Stimulated activated CD4-positive, alpha-beta T cell treated with anti-CD3 and anti-CD28 coated beads, Interleukin-15, amount 100 ng/mL, for 48 hours (primary cell): ENCODE measurements at places on chromosomes 7 and 10.

DNA sequence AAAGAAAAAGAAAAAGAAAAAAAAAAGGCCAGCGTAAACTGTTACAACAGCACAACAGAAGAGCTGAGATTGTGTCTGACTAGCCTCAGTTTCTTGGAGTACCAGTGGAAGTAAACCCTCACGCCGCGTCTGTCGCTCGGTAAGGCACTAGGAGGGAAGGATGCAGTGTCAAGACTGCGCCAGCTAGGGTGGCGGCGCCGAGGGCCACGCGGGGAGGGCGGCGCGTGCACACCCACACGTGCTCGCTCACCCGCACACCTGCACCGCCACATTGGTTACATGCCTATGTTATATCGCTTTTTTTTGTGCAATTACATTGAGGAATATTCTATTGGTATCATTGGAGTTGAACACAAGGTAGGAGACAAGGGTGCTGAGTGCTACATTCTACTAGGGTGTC, 48.2 kb downstream of the CLEC2L start:
- DNase-seq: no peak

GRCh38 chr7:27116031-27116961, 13.8 kb upstream of the HOXA2 start:
- no peak for DNase-seq

DNA sequence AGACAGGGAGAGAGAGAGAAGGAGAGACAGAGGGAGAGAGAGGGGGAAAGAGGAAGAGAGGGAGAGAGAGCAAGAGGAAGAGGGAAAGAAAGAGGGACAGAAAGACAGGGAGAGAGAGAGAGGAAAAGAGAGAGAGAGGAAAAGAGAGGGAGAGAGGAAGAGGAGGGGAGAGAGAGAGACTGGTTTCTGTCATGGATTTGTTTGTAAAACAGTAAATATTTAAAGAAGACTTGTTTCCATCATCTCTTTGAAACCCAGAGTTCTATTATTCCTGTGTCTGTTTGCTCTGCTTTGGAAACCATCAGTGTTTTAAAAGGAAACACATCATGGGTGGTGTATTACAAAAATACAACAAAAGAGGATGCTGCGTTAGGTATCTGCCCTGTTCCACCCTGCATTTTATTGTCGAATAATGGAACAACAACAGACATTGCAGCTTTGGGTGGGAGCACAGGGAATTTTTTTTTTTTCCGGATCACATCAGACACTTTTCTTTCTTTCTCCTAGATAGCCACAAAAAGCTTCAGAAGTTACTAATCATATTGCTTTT, 150.7 kb upstream of the RSU1 start:
- DNase-seq: no peak

DNA sequence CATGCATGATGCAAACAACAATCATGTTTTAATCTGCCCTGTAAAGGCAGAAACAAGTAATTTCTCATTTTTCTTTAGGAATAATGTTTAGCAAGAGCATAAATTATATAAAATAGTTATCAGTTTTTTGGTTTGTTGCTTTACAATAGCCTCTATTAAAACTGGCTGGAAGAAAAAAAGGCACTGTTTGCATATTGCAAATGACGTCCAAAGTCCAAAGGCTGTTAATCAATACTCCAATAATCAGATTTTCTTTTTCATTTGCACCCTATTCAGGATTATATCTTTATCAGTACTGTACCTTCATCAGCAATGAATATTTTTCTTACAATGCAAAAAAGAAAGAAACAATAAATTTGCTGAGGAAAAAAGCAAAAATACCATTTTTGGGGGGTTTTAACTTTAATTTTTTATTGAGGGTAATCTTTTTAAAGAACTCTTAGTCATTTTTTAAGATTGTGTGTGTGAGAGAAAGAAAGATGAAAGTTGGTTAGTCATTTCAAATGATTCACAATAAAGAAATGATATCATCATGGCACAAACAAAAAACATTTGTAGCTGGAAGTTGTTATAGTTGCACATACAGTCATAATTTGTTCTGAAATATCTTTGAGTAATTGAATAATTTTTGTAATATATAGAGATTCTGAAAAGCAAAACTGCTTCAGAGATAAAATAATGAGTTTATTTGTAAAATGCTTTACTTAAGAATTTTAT, 44.4 kb upstream of the AKR1C2 start:
- no peak for DNase-seq

DNA sequence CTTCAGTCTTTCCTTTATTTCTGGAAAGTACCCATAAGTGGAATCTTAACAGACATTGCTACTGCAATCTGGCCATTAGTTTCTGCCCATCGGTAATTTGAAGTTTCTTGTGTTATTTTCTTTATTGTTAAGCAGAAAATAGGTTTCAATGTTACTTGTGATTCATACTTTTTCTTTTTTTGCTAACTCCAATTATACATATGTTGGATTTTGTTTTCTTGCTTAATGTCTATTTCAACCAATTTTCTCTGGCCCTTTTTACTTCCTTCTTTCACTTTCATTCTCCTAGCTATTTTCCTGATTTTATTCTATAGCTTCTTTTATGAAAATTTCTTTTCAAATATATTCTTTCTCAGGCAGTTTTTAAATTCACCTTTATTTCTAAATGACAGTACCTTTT, 457.4 kb downstream of the TCERG1L start:
- DNase-seq: no peak

GRCh38 chr10:3704565-3705325, 80.3 kb downstream of the KLF6 start:
- no peak for DNase-seq

GRCh38 chr7:134988161-134988560, 1.9 kb downstream of the AGBL3 start:
- no peak for DNase-seq

DNA sequence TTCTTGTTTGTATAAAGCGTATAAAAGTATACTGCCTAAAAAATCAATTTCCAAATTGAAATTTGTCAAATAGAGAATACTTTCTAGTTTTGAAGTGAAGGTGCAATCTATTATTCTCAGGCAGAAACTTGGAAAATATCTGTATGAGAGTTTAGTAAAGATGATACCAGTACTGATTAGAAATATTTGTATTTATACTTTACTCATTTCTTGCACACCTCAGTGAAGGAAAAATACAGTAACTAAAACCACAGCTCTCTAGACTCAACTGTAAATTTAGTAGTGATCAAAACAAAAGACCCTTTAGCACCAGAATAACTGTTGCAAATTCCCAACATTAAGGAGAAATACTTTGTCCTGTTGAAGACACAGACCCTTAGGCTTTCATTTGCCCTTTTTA, 71.3 kb upstream of the CYP26C1 start:
- DNase-seq: no peak

- DNase-seq: no peak
Measured at GRCh38 chr10:63346015-63346441, 119.7 kb downstream of the JMJD1C start.

DNA sequence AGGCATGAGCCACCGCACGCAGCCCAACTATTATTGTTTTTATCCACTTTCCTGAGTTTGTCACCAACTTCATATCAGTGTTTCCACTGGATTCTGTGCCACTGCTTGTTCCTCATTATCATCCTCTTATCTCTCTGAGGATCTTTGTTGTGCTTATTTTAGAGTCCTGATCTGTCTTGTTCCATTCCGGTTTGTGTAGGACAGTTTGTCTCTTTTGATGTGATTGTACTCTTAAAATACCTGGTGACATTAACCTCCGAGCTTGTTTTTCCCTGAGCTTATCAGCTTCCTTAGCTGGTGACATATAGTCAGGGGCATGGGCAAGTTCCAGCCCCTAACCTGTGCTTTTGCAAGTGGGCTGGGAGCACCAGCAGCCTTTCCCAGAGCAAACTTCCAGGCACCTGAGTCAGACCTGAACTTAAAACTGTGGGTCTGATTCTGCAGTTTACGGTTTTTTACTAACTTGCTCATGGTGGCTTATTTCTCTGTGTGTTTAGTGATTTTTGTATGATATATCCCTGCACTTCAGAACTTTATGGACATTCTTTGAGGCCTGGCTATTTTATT, 23.1 kb upstream of the FMC1 start:
- DNase-seq: no peak

DNA sequence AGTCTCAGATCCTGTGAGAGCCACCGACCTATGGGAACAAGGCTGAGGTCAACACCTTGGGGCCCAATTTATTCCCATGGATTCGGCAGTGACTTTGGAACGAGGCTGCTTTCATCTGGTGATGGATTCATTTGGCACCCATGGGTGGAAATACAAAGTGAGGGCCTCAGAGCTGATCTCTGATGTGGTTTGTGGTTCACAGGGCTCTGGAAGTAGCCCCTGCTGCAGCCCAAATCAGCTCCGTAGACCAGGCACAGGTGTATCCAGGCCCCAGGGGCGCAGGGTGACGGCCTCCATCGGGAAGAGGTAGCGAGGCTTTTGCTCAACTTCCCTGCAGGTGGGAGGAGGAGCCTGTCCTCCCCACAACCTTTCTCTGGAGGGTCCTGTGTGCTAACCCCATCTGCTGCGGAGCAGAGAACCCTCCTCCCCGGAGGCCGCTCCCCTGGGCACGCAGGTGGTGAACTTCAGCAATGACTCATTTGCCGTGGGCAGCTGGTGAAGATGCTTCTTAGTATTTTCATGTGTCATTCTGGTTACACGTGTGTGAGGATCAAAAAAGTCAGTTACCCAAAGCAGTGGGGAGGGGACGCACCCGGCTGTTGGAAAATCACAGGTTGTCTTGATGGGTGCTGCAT, 7.5 kb upstream of the JAKMIP3 start:
- peak; percentile 23 for DNase-seq

GRCh38 chr7:121187676-121188075, 141.1 kb upstream of the WNT16 start:
- no peak for DNase-seq

DNA sequence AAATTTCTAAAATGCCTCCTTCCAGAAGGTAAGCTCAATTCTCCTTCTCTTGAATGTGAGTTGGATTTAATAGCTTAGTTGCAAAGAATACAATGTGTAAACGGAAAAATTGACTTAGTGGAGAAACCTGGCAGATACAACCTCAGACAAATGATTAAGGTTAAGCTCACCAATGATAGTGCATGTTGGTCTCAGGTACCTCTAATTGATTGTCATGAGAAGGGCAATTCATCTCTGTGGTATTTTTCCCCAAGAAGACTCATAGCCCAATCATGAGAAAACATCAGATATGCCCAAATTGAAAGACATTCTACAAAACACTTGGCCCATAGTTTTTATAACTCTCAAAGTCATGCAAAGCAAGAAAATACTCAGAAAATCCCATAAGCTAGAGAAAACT, 36.2 kb upstream of the TMEM106B start:
- DNase-seq: no peak

GRCh38 chr10:93254180-93254853, 180.6 kb downstream of the CYP26A1 start:
- no peak for DNase-seq

GRCh38 chr10:4846775-4847174, 20.8 kb downstream of the AKR1E2 start:
- DNase-seq: no peak

DNA sequence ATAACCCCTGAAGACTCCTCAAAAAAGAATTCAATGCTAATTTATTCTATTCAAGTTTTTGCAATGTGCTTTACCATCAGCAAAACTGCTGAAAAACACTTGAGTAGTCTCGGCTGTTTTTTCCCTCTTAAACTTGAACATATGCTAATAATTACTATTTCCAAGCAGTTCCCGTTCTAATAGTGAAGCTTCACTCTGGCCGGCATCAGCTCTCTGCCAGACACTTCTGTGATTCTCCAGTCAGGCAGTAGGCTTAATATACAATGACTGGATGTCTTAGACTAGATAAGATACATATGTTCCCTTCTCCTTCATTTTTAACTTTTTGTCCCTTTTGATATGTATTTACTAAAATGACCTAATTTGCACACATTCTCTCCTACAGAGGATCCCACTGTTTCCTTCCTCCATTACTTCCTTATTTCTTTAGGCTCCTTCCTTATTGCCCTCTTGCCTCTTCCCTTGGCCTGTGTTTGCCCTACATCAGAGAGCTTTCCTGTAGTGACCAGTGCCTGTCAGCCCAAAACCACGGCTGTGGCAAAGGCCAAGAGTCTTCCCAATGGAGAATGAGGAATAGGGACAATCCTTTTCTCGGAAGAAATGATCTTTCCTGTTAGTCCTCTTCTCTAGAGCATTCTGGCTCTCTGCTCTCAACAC, 23.5 kb downstream of the HEPACAM2 start:
- DNase-seq: no peak

GRCh38 chr10:58574058-58574457, 61.4 kb downstream of the BICC1 start:
- no peak for DNase-seq

DNA sequence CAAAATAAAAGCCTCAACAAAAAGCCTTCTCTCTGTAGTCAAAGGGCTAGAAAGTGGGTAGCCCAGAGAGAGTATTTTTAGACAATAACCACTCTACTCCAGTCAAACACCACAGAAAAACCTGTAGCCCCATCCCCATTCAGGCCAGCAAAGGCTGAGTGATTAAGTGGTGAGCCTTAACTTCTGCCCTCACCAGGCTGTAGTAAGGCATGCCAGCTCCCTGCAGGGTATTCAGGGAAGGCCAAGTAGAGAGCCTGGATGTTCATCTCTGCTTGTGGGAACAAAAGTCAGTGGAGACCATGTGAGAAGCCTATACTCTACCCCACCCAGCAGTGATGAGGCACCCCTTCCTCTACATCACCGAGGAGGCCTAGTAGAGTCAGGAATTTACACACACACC, 51.2 kb downstream of the HIF1AN start:
- DNase-seq: no peak

GRCh38 chr7:155306673-155307470, 9.2 kb downstream of the INSIG1 start:
- no peak for DNase-seq

- DNase-seq: no peak
Measured at GRCh38 chr10:73995035-73995358, 2.9 kb upstream of the VCL start.

DNA sequence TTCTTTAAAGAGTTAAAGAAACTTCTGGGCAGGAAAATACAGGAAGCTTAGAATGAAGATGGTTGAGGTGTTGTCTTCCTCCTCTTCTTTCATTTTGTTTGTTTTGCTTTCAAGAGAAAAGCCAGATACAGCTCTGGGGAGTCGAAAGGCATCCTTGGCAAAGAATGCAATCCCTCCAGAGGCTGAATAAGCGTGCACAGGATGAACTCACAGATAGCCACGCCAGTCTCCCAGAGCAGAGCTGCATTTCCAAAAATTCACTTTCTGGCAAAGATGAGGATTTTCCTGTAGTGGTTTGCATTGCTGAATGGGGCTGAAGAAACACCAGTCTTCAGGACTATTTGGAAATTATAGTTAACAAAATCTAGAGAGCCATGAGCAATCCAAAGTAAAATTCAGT, 336.4 kb downstream of the NRG3 start:
- no peak for DNase-seq

DNA sequence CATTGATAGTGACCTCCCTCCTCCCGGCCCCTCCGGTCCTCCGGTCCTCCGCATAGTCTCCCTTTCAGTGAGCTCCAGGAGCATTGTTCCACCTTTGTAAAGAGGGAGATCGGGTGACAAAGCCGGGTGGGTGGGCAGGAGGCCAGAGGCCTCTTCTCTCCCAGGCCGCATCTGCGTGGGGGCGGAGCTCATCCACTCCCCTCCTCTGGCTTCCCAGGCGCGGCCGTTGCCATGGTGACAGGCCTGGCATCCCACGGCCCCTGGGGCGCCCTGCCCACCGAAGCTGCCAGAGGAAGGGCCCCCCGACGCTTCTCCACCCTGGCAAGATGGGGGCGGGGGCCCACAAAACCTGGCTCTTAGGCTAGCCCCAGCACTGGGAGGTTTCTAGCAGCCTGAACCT, 4.4 kb upstream of the FZD9 start:
- no peak for DNase-seq

GRCh38 chr10:80283536-80284199, 5.8 kb downstream of the MAT1A start:
- no peak for DNase-seq
